ENCODE measurements at places on chromosomes 11 and 22.

DNA sequence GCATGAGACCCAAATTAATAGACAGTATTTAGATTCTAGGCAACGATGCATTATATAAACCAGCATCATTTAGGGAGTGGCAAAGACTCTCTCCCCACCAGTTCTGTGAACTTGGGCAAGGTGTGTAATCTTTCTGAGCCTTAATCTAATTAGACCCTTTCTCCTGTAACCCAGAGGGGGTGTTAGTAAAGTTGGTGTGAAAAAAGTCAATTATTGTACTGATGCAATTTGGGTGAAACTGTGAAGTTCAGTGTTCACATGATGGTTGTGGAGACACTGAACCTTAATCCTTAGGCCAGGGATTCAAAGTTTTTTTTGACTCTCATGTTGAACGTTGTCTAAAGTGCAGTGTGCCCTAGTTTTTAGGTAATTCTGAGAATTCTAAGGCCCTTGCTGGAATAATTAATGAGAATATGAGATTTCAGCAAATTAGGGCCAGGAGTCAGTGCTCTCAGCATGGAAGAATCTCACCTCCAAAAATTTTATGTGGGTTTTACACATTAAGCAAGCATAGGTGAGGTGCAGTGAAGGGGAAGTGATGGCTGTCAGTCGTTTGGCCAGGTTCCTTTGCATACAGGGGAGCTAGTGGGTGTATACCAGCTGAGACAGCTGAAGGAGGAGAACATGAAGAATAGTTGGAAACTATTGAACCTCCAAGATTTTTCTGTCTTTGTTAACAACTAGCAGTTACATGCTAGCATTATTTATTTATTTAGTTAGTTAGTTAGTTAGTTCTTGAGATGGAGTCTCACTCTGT is 94.2 kb downstream of the PTPRJ start:
- DNase-seq: no peak

GRCh38 chr11:13965337-13965736 is 2.8 kb downstream of the SPON1 start:
- no peak for DNase-seq

DNA sequence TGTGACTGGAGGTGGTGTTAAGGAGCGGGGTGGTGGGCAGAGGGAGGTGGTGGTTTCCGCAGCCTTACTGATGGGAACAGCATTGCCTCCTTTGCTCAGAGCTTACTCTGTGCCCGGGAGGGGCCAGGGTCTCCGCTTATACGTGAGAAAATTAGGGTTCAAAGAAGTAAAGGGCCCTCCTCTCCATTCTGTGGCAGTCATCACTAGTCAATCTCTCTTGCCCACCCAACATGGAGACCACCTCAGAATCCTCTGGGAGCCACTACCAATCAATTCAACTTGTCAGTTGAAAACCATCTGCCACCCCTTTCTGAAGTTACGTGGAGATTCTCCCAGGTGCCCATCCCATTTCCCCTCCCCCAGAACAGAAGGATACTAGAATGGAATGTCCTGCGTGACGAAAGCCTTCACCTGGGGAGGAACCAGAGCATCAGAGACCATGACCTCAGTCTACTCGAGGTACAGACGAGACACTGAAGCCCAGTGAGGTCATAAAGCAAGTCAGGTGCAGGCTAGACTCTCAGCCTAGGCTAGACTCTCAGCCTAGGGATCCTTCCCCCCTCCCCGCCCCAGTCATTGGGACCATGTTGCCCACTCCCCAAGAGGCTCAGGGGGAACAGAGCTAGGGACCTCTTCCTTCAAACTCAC is 2.0 kb downstream of the SELENOM start:
- DNase-seq: no peak

DNA sequence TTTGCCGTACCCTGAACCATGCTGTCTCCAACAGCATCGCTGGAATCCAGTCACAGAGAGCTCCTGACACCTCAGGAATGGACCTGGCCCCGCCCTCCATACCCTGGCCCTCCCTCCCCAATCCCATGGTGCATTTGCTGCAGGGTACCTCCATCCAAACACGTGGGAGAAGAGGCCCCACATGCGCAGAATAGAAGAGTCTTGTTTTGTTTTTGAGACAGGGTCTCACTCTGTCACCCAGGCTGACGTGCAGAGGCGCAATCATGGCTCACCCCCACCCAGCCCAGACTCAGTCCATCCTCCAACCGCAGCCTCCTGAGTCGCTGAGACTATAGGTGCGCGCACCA is 2.3 kb upstream of the PNPLA2 start:
- DNase-seq: no peak
